ENCODE measurements at places on chromosomes 1 and 21. TPM values are rescaled to one million over a fixed set of nuclear protein-coding genes. Genes with fewer than 3 reads are reported as not detected.

DNA sequence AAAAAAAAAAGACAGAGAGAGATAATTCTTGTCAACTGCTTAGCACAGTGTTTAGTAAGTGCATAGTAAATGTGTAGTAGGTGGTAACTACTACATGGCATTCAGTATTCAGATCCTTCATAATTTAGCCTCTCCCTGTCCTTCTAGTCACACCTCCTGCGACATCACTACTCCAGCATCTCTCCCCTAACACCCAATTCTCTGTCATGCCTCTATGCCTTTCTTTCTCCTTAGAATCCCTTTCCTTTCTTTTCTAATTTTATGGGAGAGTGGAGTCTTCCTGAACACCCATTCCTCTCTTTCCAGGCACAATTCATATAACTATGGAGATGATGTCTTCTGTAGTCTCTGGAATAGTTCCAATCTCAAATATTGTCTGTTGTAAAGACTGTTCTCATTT is 3.9 kb upstream of the VPS72 start:
- DNase-seq, result no peak

DNA sequence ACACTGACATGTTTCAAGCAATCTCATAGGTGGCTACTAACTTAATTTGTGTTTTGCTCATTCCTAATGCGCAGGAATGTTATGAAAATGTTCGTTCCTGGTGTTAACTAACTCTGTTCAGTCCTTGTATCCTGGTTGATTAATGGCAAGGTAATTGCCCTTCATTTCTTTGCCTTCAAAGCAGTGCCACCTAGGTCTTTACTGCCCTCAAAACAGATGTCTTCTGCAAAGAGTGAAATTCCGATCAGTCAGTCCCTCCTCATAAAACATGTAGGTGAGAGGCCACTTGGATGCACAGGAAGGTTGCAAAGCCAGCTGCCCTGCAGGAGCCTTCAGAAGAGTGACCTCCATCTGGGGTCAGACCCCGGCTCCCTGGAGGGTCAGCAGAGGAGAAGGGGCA is 179.4 kb downstream of the KIF26B start:
- no peak for DNase-seq

DNA sequence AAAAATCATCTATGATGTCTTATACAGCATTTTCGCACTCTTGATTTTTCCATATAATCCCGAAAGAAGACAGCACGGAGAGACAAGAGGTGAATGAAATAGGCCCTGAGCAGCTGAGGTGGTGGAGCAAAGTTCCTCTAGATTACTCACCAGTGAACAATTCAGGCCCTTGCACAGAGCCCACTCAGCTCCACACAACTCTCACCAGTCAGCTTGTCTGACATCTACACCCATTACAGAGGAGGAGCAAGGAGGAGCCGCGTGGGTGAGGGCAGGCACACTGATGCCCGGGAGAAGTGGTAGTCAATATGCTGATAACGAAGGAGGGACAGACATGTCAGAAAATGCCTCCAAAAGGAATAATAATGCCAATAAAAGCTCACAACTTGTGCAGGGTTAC is 59.9 kb downstream of the DNM3 start:
- DNase-seq, result no peak

DNA sequence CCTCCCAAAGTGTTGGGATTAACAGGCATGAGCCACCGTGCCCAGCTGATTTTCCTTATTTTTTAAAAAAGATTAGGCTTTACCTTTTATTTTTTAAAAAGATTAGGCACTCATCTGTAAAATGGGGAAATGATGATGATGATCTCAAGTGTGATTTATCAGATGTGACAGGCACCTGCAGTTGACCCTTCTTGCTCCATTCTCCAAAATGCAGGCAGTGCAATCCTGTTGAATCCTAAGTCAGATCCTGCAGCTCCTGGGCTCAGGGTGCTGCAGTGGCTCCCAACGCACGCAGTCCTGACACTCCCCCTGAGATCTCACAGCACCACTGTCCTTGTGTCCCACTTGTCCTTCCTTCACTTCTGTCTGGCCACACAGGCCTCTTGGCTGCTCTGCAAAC is 257.3 kb upstream of the KAZN start:
- no peak for DNase-seq

GRCh38 chr1:91349524-91349923 is 55.1 kb downstream of the HFM1 start:
- DNase-seq, result no peak

DNA sequence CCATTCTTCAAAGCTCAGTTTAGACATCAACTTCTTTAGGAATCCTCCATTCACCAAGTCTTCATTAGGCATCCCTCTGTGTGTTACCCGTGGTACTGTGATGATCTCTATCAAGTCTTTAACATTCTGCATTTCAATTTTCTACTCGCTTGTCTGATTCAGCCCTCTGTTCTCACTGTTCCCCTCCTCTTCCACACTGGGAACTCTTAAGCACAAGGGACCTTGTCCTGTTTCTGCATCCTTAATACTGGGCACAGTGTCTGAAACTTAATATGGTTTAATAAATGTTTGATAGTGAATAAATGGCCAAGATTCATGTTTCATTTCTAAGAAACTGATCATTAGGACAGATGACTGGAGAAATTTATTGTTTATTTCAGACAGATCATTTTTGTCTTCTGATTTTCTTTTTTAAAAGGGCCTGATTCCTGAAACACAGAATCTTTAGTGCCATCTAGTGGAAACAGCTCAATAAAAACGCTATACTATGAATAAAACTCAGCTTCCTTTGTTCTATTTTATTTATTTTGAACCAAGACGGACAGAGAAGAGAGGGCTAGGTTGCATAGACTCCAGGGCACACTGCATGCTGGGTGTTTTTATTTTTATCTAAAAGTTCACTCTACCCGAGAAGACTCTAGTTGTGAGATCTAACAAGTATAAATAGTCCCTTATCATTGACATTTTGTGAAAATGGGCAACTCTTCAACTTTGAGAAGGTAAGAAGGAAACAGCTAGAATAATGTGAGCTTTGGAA is 7.0 kb upstream of the TRIM45 start:
- DNase-seq, result peak; percentile 33

Gene KLHL12
- total RNA-seq, result 33.8 TPM

DNA sequence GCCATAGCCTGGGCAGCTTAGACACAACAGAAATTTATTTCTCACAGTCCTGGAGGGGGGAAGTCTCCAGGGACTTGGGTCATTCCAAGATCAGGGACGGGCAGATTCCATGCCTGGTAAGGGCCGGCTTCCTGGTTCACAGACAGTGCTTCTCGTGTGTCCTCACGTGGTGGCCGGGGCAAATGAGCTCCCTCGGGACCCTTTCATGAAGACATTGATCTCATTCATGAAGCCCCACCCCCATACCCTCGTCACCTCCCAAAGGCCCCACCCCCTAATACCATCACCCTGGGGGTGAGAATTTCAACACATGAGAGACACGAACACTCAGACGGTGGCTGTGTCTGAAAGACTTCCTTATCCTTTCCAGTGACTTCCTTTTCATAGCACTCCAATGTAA is 51.5 kb downstream of the ACOT7 start:
- DNase-seq, result no peak

GRCh38 chr1:12149791-12150175 is 17.0 kb upstream of the TNFRSF1B start:
- DNase-seq, result no peak

Gene TMEM79
- 6.3 TPM for total RNA-seq

Gene INPP5B
- total RNA-seq, result 20.8 TPM

Gene CASZ1
- total RNA-seq, result 7.7 TPM

Gene PDZK1IP1
- not detected for total RNA-seq

DNA sequence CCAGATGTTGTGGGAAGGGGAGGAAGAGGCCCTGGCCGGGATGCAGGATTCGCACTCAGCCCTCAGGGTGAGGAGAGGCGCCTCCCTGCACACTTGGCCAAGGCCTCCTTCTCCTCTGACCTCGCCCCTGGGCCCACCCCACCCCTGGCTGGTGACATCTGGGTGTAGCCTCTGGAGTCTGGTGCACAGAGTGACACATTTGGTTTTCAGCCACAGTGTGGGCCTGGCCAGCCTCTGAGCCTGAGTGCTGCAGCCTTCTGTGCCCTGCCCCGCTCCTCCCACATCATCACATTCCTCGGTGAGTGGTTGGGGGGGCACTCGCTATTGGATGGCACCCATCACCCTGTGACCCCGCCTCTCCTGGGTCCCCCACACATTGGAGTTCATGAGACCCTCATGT is 45.8 kb downstream of the PRDM16 start:
- no peak for DNase-seq

- DNase-seq, result no peak
These were observed 70.6 kb downstream of the TMEM53 start for GRCh38 chr1:44603718-44604117.

Gene GJA9
- total RNA-seq, result not detected

Gene EPHA2
- 164 TPM for total RNA-seq

DNA sequence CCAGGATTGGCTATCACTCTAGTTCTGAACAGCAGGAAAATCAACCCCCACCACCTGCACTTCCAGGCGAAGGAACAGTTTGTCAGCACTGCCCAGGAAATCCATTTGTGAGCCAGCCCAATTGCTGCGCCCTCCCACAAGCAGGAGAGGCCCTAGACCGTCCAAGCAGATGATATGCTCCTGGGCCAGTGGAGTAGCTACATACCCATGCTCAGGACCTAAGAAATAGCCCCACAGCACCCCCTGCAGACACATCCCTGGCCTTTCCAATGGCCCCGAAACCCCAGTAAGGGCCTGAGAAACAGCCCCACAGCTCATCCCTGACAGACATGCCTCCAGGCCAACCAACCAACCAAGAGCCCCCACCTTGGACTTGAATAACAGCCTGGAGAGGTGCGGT is 111.5 kb upstream of the ZC3H11B start:
- no peak for DNase-seq

- DNase-seq, result no peak
These were observed 3.6 kb upstream of the NFIA start for GRCh38 chr1:61078618-61079295.

- no peak for DNase-seq
These were observed 7.8 kb upstream of the CASZ1 start for GRCh38 chr1:10803971-10804820.
